ENCODE measurements at places on chromosomes 1 and 21. TPM values are rescaled to one million over a fixed set of nuclear protein-coding genes. Genes with fewer than 3 reads are reported as not detected.

HFM1 gene
- total RNA-seq, result 1.5 TPM

LYPD8 gene
- total RNA-seq, result not detected

CLDN14 gene
- 1.3 TPM for total RNA-seq

NTRK1 gene
- total RNA-seq, result 0.42 TPM

SRSF10 gene
- total RNA-seq, result 113 TPM

PBX1 gene
- total RNA-seq, result 31.0 TPM

CALML6 gene
- 0.78 TPM for total RNA-seq

SPATA45 gene
- not detected for total RNA-seq

SLAMF6 gene
- total RNA-seq, result 0.30 TPM

ATAD3C gene
- 4.5 TPM for total RNA-seq

TMCO4 gene
- 29.7 TPM for total RNA-seq

C2CD4D gene
- not detected for total RNA-seq

SHISAL2A gene
- 1.2 TPM for total RNA-seq

OLFML2B gene
- total RNA-seq, result 20.6 TPM

HPCA gene
- not detected for total RNA-seq

PLA2G2C gene
- total RNA-seq, result not detected

ADCY10 gene
- not detected for total RNA-seq

DMBX1 gene
- total RNA-seq, result not detected

NBPF4 gene
- not detected for total RNA-seq

RXFP4 gene
- total RNA-seq, result not detected

CAMSAP2 gene
- 33.3 TPM for total RNA-seq

BMP8A gene
- 6.0 TPM for total RNA-seq

SCYL3 gene
- 15.6 TPM for total RNA-seq

RAB25 gene
- total RNA-seq, result not detected

C8A gene
- not detected for total RNA-seq

GBP6 gene
- not detected for total RNA-seq

COL11A1 gene
- 24.3 TPM for total RNA-seq

OXCT2 gene
- total RNA-seq, result 22.2 TPM

NHLH2 gene
- 0.21 TPM for total RNA-seq

PGLYRP3 gene
- total RNA-seq, result not detected

FCGR3B gene
- 2.8 TPM for total RNA-seq

Measured in tibial nerve (tissue), 4 donors.